ENCODE measurements at places on chromosomes 2 and 18.

- DNase-seq, result no peak
Observed at GRCh38 chr18:27546991-27547390, 361.9 kb upstream of the CHST9 start.

GRCh38 chr18:9613550-9614400 is 584 bp downstream of the PPP4R1 start:
- DNase-seq, result peak; percentile 69

DNA sequence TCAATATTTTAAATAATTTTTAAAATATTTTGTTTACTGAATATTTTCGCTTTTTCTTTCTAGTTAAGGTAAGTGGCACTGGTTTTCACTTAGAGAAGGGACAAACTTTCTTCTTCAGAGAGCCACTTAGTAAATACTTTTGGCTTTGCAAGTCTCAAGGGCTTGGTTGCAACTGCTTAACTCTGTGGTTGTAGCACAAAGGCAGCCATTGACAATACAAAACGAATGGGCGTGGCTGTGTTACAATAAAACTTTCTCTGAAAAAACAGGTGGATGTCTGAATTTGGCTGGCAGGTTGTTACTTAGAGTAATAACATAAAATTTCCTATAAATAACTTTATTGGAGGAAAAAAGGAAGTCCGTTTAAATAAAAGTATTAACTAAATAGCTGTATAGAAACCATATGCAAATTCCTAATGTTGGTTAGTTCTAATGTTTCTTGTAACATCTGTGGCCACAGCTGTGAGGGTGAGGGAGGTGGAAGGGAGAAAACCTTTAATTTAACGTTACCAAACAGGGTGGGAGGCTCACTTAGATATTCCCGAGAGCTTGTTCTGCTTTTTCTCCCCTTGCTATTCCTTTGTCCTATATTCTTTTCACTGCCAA is 62.4 kb upstream of the TNP1 start:
- DNase-seq, result no peak

DNA sequence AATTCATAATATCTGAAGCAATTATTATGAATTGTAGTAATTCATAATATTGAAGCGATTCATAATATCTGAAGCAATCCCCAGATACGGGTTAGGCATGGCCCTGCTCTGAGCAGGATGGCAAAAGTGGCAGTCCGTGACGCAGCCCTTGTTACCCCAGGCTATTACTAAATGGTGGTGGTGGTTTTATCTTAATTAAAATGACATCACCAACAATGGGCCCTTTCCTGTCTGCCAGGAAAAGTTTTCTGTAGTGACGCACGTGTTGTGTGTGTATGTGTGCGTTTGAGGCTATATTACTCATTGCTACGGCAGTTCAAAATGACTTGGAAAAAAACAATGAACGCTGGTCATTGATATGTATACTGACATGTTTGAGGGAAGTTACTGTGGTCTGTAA is 10.6 kb upstream of the MOCOS start:
- DNase-seq, result no peak

DNA sequence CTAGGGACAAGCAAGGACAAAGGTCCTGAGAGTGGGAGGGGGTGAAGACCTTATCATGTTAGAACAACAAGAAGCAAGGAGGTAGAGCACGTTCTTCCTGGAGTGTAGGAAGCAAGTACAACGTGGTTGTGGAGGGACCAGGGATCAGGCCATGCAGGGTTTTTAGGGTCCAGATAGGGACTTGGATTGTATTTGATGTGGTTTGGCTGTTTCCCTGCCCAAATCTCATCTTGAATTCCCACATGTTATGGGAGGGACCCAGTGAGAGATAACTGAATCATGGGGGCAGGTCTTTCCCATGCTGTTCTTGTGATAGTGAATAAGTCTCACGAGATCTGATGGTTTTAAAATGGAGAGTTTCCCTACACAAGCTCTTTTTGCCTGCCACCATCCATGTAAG is 53.2 kb downstream of the ICA1L start:
- no peak for DNase-seq

Measured in Calu3 (cell line).